ENCODE measurements at places on chromosomes 7 and 10.

DNA sequence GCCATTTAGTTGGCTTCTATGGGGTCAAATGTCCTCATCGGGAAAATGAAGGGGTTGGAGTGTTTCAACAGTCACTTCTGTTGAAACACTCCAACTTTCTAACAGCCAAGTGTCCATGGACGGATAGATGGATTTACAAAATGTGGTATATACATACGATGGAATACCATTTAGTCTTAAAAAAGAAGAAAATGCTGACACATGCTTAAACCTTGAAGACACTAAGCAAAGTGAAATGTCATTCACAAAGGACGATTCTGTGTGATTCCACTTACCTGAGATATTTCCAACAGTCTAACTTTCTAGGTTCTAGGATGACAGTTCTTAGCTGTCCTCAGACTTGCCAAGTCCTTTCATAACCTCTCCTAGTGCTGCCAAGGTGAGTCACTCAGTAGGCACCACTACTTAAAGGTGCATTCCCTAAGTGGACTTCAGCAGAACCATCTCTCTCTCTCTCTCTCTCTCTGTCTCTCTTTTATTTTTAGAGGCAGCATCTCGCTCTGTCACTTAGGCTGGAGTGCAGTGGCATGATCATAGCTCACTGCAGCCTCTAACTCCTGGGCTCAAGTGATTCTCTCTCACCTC lies 69.0 kb downstream of the DENND2A start:
- no peak for DNase-seq

DNA sequence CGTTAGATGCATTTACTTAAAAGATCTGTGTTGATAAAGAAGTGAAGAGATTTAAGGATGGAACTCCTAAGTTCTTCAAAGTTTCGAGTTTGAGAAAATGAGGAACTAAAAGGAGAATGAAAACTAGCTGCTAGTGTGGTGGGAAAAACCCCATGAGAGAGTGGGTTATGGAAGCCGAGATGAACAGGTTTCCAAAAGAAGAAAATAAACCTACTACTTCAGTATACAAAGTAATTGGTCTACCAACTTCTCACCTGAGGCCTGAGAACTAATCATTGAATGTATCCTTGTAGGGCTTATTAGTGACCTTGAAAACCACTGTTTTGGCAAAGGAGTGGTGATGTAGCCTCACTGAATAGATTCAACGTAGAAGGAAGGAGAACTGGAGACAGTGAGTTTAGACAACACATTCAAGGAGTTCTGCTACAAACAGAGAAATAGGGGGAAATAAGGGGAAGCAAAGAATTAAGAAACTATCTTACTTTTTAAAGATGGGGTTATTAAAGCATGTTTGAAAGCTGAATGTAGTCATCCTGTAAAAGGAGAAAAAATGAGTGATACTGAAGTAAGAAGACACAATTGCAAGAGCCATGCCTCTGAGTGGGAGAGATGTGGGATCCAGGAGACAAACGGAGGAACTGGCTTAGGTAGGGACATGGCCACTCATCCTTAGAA lies 50.8 kb downstream of the CH25H start:
- no peak for DNase-seq

DNA sequence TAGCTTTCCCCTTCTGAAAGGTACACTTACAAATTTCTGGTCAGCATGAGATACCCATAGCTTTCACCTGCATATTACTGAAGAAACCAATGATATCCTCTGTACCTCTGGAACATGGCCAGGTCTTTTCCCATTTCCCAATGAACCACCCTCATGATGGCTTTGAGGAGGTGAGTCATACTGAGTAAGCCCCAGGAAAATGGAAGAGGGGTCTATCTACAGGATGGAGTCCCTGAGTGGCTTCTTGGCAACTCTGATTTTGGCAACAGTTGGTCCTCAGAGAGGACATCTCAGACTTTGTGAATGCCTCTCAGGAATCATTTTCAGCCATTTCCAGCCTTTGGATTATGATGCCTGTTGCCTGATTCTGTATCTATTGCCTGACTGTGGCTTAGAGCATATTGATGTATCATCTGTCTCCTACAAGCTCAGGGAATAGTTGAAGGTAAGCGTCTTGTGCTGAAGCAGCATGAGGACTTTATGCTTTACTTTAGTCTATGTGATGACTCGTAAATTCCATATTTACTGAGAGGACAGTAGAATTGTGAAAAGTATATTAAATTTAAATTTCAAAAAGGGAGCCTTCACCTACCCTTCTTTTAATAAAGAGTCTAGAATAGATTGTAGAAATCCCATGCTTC lies 84.7 kb upstream of the DKK1 start:
- no peak for DNase-seq

DNA sequence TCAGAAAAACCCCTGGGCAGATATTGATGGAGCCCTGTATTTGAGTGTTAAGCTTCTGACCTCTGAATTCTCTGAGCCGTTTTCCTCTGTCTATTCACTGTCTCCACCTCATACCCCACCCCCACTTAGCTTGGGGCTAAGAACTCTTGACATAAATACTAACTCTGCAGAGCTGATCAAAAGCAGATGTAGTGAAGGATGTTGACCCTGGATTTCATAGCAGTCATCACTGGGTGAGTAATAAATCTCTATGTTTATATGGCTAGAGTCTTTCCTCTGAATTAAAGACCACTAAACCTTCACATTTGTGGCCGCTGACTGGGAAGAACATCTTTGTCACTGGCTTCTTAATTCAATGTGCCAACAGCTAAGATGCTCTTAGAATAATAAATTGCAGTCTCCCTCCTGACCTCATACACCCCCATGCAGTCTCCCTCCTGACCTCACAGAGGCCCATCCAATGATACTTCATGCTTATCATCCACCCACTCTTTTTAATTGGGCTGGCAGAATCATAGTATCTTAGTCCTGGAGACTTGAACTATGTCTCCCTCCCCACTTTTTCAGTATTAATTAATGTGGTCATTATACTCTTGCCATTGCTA lies 78.0 kb upstream of the MACROH2A2 start:
- no peak for DNase-seq

GRCh38 chr10:116104210-116104932 lies 168.6 kb downstream of the GFRA1 start:
- DNase-seq = no peak

DNA sequence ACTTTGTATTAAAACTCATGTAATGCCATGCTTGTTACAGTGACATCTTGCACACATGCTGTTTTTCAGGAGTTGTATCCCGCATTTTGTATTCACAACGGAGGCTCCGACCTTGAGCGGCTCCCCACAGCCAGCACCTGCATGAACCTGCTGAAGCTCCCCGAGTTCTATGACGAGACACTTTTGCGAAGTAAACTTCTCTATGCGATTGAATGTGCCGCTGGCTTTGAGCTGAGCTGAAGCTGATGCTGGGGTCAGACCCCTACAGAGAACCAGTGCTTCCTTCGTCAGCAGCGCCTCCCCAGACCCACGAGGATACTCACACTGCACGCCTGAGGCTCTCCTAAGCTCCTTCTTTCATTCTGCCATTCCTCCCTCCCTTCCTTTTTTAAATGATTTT lies 69.3 kb upstream of the DNAJB6 start:
- DNase-seq = no peak

GRCh38 chr10:112587729-112588128 lies 140.7 kb downstream of the VTI1A start:
- no peak for DNase-seq

GRCh38 chr10:7857262-7857661 lies 39.0 kb downstream of the TAF3 start:
- DNase-seq = no peak

GRCh38 chr10:44267007-44267406 lies 117.9 kb downstream of the CXCL12 start:
- DNase-seq = no peak

GRCh38 chr10:35495521-35496119 lies 109.5 kb upstream of the GJD4 start:
- DNase-seq = no peak

GRCh38 chr10:118343115-118343514 lies 991 bp upstream of the FAM204A start:
- DNase-seq = no peak

GRCh38 chr10:129881641-129882040 lies 82.4 kb downstream of the EBF3 start:
- DNase-seq = no peak

DNA sequence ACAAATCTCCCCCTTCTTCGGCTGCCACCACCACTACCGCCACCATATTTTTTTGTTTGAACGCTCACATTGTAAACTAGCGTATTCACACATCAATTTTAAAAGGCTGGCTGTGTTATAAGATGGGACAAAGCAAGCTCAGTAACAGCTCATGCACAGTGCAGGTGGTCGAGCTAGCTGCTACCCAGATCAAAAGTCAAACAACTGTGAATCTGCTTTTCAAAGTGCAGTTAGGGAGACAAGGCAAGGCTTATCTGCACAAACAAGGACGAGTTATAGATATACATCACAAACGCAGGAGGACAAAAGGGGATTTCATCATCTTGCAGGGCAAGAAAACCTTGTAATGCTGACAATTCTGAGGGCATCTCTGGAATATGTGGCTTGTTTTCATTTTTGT lies 231.6 kb downstream of the VTI1A start:
- DNase-seq = no peak

GRCh38 chr7:148537435-148537834 lies 53.1 kb upstream of the C7orf33 start:
- DNase-seq = no peak

DNA sequence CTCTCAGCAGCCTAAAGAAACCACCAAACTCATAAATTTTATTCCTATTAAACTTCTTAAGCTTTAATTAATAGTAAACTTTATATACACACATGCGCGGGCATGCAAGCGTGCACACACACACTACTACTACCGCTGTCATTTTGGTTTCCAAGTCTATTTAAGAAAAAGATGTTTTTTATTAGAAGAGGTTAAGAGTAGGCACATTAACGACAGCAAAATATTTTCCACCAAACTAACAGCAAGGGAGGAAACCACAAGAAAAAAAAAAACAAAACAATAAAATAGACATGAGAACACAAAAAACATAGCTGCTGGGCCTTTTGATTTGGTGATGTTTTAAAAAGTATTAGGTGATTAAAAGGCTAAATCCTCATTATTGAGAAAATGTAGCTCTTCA lies 28.6 kb downstream of the RTKN2 start:
- no peak for DNase-seq

GRCh38 chr10:28631896-28632583 lies 45.3 kb upstream of the BAMBI start:
- DNase-seq = no peak

DNA sequence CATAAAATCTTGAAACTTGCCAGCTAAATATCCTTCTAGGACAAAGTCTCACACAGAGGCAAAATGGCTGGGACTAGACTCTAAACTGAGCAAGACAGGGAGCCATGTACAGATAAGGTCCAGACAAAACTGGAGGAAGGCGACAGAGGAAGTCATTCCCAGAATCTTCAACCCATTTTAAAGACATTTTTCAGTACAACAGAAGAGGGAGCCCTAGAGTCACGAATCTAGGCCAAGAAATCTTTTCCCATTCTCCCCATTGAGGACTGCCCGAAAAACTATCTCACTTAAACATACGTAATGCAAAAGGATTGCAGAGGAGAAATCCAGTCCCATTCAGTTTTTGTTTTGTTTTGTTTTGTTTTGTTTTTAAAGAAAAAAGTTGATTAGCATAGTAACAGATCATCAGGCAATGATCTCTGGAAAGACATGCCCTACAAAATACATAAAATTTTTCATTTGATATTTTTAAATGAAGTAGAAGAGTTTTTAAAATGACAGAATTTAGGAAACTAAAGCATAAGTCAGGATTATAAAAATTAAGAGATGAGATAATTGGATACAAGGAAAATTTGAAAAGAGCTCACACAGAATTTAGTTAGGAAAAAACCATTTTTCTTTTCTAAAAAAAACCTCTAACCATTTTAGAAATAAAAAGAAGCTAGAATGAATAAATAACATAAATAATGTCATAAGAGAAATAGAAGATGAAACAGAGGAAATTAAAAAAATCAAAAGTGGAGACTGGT lies 16.9 kb upstream of the PRF1 start:
- no peak for DNase-seq

Data from GM12891 (cell line).